ENCODE measurements at places on chromosomes 6 and 20. TPM values are rescaled to one million over a fixed set of nuclear protein-coding genes. Genes with fewer than 3 reads are reported as not detected.

DNA sequence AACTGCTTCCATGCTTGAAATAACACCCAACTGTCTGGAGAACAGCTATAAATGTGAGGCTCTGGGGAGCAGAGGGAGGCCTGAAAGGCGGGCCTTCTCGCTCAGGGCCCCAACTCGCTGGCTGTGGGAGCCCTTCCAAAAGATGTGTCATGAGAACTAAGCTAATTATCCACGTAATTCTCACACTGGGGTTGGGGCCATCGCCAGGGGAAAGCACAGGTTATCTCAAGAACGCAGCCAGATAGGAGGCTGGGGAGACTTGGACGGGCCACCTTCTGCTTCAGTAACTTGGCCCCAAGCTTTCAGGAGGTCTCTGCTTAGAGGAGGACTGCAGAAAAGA lies 1.6 kb downstream of the PXDC1 start:
- DNase-seq = no peak

DNA sequence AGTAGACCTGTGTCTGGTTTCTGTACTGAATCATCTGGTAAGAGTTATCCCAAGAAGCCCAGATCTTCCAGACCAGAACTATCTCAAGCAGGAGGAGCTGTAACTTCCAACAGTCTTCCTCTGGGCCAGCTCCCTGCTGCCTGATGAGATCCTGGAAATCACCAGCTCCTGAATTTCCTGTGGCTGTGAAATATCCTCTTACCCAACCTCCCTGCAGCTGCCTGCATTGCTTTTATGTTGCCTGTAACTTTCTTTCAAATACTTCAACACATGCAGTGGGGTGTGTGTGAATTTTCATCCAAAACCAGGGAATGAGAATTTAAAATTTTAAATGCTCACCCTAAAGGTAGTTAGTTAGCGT lies 160.5 kb upstream of the LAMP5 start:
- no peak for DNase-seq

Gene POPDC3
- not detected for total RNA-seq

DNA sequence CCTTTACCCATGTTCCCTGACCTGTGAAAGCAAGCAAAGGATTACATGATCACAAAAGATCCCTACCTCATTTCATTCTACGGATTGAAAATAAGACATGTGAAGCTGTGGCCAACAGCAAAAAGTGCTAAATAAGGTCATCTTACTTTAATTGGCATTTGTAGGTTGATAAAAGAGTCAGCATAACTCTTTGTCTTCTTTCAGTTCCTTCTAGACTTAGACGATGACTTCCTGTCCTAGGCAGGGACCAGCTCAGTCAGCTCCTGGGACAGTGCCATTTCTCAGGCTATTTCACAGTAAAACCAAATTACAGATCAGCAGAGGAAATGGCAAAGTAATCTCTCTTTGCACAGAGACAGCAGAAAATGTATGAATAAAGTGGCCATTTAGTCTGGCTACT lies 480.7 kb downstream of the RFPL4B start:
- no peak for DNase-seq

GRCh38 chr20:52033313-52033712 lies 158.3 kb downstream of the ZFP64 start:
- DNase-seq = no peak

- no peak for DNase-seq
These were observed 17.0 kb downstream of the MCM8 start for GRCh38 chr20:5967469-5967868.

Gene NRSN1
- total RNA-seq = 27.9 TPM

GRCh38 chr6:90124874-90125510 lies 171.7 kb downstream of the BACH2 start:
- DNase-seq = no peak

Gene BPIFA1
- not detected for total RNA-seq

Gene ENPP1
- 0.47 TPM for total RNA-seq

Gene CASS4
- total RNA-seq = 0.16 TPM

DNA sequence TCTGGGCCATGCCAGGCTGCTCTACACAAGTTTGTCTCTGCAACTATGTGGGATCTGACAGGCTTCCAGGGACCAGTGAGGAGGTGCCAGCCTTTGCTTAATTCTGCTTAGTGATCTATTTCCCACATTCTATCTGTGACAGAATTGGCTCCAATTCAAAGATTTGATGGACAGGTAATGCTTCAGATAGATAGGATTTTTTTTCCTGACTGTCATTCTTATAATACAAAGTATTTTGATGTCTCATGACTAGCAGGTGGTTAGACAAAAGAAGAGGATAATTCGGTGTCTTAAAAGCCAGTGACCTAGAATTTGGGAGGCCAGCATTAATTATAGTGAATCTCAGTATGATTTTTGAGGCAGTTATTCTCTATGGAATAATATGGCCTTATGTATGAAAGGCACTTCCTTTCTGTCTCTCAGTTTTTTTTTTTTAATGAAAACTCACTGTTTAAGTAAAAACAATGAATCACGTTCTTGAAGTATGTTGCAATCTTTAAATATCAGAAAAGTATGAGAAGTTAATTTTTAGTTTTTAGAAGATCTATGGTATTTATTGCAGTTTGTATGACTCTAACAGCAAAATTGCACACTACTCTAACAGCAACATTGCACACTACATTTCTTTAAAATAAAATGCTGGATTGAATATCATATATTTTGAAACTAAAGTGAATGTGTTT lies 43.7 kb downstream of the TMEM200A start:
- no peak for DNase-seq

Measured in occipital lobe (tissue), 3 donors.